ENCODE measurements at places on chromosomes 4 and X.

- no peak for DNase-seq
Observed at GRCh38 chr4:76951672-76952010, 2.1 kb downstream of the SEPTIN11 start.

- DNase-seq, result no peak
Observed at GRCh38 chr4:6390356-6390755, 82.1 kb downstream of the PPP2R2C start.

DNA sequence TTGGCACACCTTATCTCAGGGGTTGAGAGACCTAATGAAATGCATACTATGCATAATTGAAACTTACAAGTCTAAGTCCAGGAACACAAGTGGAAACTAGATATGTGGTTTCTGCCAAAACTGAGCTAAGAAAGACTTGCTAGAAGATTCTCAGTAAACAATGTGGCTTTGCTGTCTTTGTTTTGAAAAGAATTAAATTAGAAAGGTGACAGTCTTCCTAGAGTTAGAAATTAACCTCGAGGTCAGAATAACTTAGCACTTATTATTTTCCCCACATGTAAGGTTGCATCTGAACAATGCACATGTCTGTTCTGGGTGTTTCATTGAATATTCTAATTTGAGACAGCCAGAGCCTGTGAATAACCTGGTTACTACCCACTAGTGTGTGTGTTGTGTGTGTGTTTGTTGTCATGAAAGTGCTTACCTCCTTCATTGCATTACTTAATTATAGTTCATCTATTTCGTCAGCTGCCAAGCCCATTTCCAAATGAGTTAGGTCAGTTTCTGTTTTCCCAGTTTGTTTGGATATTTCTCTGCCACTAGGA lies 1.5 kb downstream of the EREG start:
- no peak for DNase-seq

- DNase-seq, result no peak
Observed at GRCh38 chr4:32991663-32992062, 2271.5 kb downstream of the PCDH7 start.

Measured in WTC11 (cell line).